ENCODE measurements at places on chromosomes 1 and 21. TPM values are rescaled to one million over a fixed set of nuclear protein-coding genes. Genes with fewer than 3 reads are reported as not detected.
A peak's percentile ranks its signal among the peaks of the same experiment; 100 is the strongest.

GRCh38 chr1:170354246-170354645 is 177.7 kb upstream of the GORAB start:
- no peaks in the 10 kb centered on the region for H3K4me1 ChIP-seq
- DNase-seq: no peak
- H3K27me3 ChIP-seq: no peaks in the 10 kb centered on the region
- no peak overlapping the region for H3K27ac ChIP-seq
- no peaks in the 10 kb centered on the region for H3K36me3 ChIP-seq
- no peak overlapping the region for H3K4me3 ChIP-seq

DNA sequence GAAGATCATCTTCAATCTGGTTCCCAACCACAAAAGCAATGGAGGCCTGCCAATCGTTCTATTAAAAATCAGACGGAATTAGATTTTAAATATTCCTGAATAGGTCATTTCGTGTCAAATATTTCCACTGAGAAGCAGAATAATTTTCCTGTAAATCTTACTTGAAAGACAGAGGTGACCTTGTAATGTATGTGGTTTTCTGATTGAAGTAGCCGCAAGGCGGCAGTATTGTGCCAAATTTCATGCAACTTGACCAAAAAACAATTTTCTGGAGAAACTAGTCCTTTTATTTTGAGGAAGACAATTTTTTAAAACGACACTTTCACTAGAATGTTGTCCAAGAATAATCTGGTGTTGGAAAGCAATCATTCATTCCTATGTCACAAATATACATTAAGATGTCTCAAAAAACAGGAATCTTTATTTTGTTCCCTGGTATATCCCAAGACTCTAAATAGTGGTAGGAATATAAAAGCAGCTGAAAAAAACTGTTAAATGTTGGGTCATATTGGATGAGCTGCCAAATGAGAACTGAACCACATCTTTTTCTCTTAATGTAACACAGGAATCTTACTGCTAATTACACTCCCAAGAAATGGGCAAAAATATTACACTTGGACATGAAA is 33.6 kb downstream of the SPAG17 start:
- H3K36me3 ChIP-seq: no peaks in the 10 kb centered on the region
- H3K27ac ChIP-seq: no peak overlapping the region
- H3K27me3 ChIP-seq: no peaks in the 10 kb centered on the region
- H3K4me1 ChIP-seq: no peaks in the 10 kb centered on the region
- H3K4me3 ChIP-seq: no peak overlapping the region
- peak; percentile 10 for DNase-seq

DNA sequence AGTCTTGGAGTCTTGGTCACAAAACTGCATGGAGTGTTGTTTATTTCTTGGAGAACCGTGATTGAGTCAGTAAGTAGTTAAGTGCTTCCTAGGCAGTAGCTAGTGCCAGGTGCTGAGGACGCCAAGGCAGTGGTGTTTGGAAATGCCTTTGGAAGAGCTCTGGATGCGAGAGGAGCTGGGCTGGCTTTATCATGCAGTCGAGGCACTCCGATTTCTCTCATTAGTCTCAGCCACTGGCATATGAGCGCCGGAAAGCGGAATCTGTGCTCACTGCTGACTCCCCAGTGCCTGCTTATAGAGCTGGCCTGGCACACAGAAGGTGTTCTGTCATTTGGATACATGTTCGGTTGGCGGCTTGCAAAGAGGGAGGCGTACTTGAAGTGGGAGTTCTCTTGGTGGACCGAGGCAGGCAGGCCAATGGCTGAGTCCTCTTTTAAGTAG is 3.6 kb downstream of the TENT5C start:
- peaks cover 1% of the 10 kb centered on the region for H3K36me3 ChIP-seq
- peaks cover 53% of the 10 kb centered on the region for H3K4me1 ChIP-seq
- no peaks in the 10 kb centered on the region for H3K27me3 ChIP-seq
- H3K27ac ChIP-seq: no peak overlapping the region

- H3K27ac ChIP-seq: no peak overlapping the region
- no peak for DNase-seq
- no peaks in the 10 kb centered on the region for H3K27me3 ChIP-seq
- no peaks in the 10 kb centered on the region for H3K36me3 ChIP-seq
- H3K4me1 ChIP-seq: no peaks in the 10 kb centered on the region
Measured at GRCh38 chr1:174090471-174090870, 68.3 kb upstream of the RC3H1 start.

GRCh38 chr1:103460511-103460910 is 65.0 kb upstream of the RNPC3 start:
- DNase-seq: no peak
- H3K27me3 ChIP-seq: no peaks in the 10 kb centered on the region
- H3K27ac ChIP-seq: no peak overlapping the region
- H3K4me3 ChIP-seq: no peak overlapping the region
- no peaks in the 10 kb centered on the region for H3K4me1 ChIP-seq

- H3K36me3 ChIP-seq: peaks cover 32% of the 10 kb centered on the region
- no peak overlapping the region for H3K4me3 ChIP-seq
- peaks cover 24% of the 10 kb centered on the region for H3K4me1 ChIP-seq
- no peaks in the 10 kb centered on the region for H3K27me3 ChIP-seq
- DNase-seq: no peak
- H3K27ac ChIP-seq: no peak overlapping the region
Measured at GRCh38 chr1:156006666-156007376, 13.9 kb downstream of the SSR2 start.

DNA sequence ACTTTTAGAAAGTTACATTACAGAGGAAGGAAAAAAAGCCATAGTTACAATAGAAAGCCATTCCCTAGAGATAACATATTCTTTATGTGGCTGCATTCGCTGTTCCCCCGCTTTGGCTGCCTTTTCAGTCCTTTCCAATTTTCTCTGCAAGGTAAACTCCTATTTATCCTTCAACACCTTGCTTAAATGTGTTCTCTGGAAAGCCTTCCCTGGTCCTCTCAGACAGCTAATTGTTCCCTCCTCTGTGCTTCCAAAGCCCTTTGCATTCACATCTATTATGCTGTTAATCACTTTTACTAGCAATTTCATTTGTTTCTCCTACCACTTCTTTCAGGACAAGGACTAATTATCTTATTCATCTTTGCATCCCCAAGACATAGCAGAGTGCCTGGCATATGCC is 1.6 kb downstream of the PHC2 start:
- no peaks in the 10 kb centered on the region for H3K36me3 ChIP-seq
- H3K4me3 ChIP-seq: no peak overlapping the region
- H3K4me1 ChIP-seq: peaks cover 10% of the 10 kb centered on the region
- peaks cover 19% of the 10 kb centered on the region for H3K27me3 ChIP-seq
- no peak overlapping the region for H3K27ac ChIP-seq

DNA sequence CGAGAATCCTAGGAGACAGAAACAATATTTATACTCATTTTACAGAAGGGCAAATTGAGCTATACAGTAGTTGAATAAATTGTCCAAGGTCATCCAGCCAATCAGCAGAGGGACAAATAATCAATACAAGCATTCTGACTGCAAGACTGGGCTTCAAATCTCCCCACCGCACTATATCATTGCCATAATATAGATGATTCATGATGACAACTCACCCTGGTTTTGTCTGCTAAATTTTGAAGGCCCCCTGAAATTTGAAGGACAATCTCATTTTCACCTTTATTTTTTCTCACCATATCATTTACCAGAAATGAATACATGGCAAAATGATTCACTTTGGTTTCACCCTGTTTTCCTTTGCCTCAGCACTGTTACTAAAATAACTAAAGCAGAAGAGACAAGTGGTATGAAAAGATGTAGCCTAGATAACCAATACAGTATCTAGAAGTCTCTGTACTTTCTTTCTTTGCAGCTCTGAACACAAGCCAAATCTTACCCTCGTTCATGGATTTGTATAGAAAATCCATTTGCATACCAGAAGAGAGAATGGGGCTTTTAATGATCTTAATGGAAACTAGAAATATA is 292.5 kb downstream of the TTLL7 start:
- no peaks in the 10 kb centered on the region for H3K36me3 ChIP-seq
- H3K27me3 ChIP-seq: no peaks in the 10 kb centered on the region
- H3K4me1 ChIP-seq: no peaks in the 10 kb centered on the region
- DNase-seq: no peak

DNA sequence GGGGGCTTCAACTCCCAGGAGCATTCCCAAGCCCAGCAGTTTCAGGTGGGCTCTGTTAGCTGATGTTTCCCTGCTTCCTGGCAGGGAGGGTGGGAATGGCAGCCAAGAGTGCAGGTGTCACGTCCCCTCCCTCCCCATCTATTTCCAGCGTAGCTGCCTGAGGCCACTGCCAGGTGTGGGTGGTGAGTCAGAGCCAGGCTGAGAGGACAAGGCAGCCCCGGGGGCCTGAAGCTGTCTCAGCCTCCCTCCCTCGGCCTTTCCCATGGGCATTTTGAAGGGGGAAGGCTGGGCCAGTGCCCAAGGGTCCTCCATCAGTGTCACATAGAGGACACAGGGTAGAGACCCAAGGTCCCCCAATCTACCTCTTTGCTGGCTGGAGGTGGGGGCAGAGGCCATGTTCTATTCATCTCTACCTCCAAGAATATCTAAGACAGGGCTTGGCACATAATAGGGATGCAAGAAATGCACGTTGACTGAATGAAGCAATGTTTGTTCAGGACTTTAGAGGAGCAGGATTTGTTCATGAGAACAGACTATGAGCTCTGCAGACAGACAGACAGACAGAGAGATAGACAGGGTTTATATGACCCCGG is 34.4 kb upstream of the ID3 start:
- no peaks in the 10 kb centered on the region for H3K36me3 ChIP-seq
- H3K4me3 ChIP-seq: no peak overlapping the region
- H3K4me1 ChIP-seq: peaks cover 64% of the 10 kb centered on the region
- no peaks in the 10 kb centered on the region for H3K27me3 ChIP-seq
- H3K27ac ChIP-seq: peak overlapping the region; percentile 5
- no peak for DNase-seq

DNA sequence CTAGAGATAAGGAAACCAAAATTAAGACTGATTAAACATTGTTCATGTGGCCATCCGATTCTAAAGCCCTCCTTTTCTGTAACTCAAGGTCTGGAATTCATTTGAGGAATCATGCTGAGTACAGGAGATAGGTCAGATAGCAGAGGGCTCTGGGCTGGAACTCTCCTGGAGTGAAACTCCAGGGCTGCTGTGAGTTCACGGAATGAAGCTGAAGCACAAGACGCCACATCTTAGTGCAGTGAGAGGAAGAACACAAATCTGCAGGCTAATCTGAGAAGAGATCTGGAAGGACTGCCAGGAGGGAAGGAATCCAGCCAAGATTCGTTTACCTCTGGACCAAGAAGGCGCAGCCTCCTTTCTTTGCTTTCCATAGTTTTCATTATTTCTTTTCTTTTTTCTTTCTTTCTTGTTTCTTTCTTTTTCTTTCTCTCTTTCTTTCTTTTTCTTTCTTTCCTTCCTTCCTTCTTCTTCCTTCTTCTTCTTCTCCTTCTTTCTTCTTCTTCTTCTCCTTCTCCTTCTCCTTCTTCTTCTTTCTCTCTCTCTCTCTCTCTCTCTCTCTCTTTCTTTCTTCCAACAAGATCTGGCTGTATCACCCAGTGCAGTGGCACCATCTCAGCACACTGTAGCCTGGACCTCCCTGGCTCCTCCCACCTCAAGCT is 74.8 kb upstream of the ATP1B1 start:
- no peaks in the 10 kb centered on the region for H3K4me1 ChIP-seq
- peaks cover 2% of the 10 kb centered on the region for H3K27me3 ChIP-seq
- H3K27ac ChIP-seq: no peak overlapping the region
- H3K4me3 ChIP-seq: no peak overlapping the region

- H3K4me1 ChIP-seq: peaks cover 12% of the 10 kb centered on the region
- no peak overlapping the region for H3K27ac ChIP-seq
- no peaks in the 10 kb centered on the region for H3K36me3 ChIP-seq
Measured at GRCh38 chr1:204294357-204294756, 65.4 kb downstream of the PLEKHA6 start.

DNA sequence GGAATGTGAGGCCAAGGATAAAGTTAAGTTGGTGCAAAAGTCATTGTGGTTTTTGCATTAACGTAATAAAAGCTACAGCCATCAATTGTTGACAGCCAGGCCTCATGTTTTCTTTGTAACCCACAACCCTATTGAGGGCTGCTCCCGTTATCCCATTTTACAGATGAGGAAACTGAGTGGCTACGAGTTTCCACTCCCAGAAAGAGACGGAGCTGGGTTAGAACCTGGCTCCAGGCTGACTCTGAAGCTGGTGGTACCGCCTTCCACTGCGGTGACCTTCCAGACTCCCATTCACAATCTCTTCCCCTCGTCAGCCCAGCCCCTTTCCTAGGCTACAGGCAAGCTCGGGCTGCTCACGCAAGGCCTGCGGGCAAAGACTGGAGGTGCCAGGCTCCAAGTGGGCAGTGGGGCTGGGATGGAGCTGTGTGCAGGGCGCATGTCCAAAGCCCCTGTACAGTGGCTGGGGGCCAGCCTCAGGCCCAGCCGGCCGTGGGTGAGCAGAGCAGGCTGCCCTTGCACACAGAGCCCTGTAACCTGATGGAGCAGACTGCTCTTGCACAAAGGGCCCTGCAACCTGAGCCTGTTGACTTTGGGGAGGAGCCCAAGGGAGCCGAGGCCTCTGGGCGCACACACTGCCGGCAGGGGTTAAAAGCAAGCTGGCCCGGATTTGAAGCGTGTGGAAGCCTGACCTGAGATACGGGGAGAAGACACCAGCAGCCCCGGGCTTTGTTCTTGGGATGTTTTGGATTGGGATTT is 97.4 kb upstream of the TMPRSS2 start:
- H3K4me1 ChIP-seq: no peaks in the 10 kb centered on the region
- H3K4me3 ChIP-seq: no peak overlapping the region
- no peak for DNase-seq

DNA sequence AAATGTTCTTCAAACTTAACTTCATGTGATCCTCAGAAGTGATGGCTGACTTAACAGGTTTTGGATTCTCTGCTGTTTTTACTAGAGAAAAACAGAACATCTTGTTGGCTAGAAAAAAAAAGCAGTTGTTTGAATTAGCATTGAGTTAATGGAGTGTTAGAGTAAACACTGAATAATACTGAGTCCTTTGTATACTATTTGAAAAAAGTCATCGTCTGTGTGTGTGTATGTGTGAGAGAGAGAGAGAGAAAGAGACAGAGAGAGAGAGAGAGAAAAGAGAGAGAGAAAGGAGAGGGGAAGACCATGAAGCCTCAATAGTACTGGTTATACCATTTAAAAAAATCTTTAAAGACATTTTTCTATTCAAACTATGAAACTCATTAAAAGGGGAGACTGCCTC is 10.4 kb downstream of the ZNF697 start:
- H3K27ac ChIP-seq: no peak overlapping the region
- H3K4me3 ChIP-seq: no peak overlapping the region
- H3K36me3 ChIP-seq: no peaks in the 10 kb centered on the region
- no peaks in the 10 kb centered on the region for H3K4me1 ChIP-seq
- DNase-seq: no peak

- H3K36me3 ChIP-seq: no peaks in the 10 kb centered on the region
- no peak overlapping the region for H3K4me3 ChIP-seq
- no peaks in the 10 kb centered on the region for H3K27me3 ChIP-seq
- DNase-seq: peak; percentile 23
- H3K4me1 ChIP-seq: peaks cover 6% of the 10 kb centered on the region
Measured at GRCh38 chr1:94045465-94046056, 75.4 kb downstream of the ABCA4 start.

The COL8A2 gene
- total RNA-seq: 0.09 TPM

The ERICH3 gene
- total RNA-seq: 0.64 TPM

The HES3 gene
- not detected for total RNA-seq

The FAM163A gene
- total RNA-seq: not detected

The LAD1 gene
- not detected for total RNA-seq

The CRNN gene
- total RNA-seq: not detected

The PRAMEF27 gene
- total RNA-seq: not detected

The PAX7 gene
- not detected for total RNA-seq

Measured in natural killer cell (primary cell).